ENCODE measurements at places on chromosomes 4 and X.

- DNase-seq = no peak
Observed at GRCh38 chr4:177574446-177574845, 132.2 kb upstream of the AGA start.

- DNase-seq = no peak
Observed at GRCh38 chr4:107709916-107710315, 10.1 kb downstream of the PAPSS1 start.

DNA sequence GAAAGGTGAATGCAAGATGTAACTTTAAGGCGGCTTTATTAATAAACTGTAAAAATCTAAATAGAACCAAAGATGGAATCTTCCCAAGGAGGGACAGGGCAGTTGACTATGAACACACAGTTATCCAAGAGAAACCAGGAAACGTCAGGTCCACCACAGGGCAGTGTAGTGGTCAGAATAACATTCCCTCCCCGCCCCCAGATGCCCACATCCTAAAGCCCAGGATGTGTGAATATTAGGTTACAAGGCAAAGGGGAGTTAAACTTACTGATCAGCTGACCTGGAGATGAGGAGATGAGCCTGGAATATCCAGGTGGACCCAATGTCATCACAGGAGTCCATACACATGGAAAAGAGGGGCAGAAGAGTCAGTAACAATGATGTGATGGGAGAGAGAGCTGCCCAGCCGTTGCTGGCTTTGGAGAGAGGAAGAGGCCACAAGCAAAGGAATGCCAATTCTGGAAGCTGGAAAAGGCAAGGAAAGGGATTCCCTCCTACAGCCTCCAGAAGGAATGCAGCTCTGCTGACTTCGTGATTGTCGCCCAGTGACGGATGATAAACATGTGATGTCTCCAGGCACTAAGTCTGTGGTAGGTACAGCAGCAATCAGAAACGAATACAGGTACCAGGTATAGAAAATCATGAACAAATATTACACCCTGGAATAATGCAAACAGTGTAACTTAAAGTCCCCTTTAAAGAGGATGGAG, 5.2 kb downstream of the SH3KBP1 start:
- no peak for DNase-seq

DNA sequence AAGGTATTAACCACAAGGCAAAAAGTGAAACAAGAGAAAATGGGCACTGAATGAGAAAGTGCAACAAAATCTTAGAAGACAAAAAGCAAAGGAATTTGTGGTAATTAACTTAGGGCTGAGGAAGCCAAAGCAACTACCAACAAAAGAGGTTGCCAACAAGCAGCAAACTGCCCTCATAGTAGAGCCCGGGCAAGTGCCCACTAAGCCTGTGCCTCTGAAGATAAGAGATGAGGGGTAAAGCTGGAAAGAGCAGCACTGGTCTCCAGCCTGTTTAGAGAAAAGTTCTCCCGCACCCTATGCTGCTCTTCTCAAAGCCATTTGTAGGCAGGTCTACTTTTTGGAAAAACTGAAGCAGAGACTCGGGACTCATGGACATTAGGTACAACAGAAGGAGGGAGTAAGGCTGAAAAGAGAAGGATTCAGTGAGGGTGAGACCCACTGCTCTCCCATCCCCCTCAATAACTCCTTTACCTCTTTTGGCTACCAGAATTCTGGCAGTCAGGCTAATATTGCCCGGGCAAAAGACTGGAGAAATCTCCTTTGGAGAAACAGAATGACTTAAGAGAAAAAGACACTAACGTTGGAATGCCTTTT, 29.6 kb upstream of the KCNE5 start:
- DNase-seq = no peak

DNA sequence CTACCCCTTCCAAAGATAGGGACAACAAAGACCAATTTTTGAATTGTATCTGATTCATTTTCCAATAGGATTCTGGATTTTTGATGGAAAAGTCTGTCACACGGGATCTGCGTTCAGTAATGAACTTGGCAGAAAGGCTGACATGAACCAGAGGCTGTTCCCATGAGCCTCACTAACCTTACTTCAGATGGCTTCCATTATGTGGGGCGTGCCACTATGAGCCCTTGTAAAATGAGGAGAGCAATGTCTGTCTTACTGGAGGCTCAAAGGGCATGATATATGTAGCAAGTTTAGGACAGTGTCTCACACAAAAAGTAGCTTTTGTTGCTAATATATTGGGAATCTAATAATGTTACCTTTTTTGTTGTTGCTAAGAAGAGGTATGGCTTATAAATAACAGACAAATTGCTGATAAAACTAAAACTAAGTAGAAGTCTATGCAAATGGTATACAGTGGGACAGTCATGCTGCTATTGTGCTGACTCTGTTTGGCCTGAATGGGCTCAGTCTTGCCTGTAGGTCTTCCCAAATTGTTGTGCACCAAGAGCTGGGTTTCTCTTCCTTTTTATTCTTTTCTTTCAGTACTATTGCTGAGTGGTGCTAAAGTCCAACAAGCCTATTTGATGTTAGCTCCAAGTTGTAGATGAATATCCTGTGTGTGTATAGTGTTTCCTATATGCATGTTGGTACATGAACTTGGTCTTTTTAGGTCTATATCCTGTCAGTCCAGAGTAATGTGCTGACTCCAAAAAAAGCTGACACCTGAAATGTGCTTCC, 132.1 kb downstream of the SPRY1 start:
- no peak for DNase-seq

DNA sequence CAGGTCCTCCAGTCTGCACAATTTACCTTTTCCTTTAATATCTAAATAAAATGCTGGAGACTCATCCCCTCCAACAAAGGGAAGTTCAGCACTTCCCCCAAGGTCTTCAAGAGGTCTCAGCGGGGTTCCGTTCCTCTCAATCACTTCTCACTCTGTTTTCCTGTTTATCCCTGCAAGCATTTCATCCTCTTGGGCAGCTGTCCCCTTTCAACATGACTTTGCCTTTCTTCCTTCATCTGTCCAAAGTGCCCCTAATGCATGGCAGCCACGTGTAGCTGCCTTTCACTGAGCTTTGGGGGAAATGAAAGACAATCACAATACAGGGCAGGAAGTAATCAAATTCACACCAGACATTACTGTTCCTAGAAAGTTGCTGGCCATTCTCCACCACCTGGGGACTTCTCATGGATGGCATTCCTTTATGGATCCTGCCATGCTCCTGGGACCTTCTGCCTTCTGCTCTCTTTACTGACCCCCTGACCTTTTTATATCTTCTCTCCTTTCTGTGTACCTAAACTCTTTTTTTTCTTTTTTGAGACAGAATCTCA, 79.7 kb upstream of the USP9X start:
- DNase-seq = no peak

DNA sequence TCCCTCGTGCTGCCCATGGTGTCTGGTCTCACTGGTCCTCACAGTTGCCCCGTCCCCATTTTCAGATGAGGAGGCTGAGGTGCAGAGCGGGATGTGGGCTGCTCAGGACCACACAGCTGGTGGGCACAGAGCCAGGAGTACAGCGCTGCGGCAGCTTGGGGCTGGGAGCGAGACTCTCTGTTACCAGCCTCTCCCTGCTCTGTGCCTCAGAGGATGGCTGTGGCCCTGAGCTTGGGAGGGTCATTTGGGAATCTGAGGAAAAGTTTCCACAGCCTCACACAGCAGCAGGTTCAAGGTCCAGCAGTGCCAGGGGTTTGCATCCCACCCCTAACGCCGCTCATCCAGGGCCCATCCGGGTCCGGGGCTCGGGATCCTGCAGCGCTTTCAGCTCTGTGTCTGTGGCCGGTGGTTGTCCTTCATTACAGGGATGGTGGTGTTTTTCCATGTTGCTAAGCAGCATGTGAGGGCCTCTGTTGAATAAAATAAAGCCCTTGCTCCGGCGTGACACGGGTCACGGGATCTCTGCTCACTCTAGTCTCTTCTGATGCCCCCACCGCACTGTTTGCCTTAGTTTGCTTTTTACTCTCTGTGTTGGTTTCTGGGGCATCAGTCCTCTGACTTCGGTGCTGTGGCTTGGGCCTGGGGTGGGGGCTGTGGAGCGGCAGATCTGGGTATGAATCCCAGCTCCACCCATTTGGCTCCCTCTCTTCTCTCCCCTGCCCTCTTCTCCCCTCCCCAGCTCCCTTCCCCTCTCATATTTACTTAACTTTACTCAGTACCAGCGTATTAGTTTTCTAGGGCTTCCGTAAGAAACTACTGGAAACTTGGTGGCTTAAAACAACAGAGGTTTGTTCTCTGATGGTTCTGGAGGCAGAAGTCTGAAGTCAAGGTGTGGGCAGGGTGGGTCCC, 6.5 kb downstream of the WFS1 start:
- no peak for DNase-seq
